ENCODE measurements at places on chromosomes 11 and 22.

- peak; percentile 72 for DNase-seq
Observed at GRCh38 chr11:104609311-104610085, 288.8 kb downstream of the CASP12 start.

DNA sequence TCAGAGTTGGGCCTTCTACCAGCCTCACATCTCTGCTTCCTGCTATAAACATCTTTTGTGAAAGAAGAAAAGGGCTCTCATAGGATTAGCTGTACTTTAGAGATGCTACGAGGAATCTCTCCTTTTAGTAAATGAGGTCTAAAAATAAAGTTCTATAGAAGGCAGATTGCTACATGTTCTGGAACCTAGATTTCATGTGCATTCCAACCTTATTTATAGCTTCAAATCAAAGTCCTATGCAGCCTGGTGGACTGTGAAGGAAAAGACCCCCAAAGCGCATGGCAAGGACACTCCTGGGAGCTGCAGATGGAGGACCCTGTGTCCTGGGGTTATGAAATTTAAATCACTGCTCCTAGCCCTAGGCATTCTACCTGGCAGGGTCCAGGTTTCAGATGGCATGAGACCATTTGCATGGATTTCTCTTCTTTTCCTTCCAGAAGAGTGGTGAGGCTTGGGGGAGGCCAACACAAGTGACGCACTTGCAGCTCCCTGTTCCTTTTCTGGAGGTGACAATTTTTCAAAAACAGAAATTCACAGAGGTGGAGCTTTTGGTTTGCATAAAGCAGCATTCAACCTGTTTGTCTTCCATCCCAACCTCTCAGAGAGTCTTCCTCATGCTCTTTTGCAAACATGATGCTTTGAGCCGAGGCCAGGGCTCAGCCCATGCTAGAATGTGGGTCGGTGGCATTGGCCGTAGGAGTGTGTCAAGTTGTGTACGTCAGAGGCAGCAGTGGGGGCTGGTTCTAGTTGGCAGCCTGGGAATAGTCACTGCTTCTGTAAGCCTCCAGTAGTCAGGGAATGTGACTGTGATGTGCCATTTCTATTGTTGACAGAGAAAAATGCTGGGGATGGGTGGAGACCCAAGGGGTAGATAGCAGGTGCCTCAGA lies 6.3 kb downstream of the CRY2 start:
- DNase-seq = peak; percentile 31

DNA sequence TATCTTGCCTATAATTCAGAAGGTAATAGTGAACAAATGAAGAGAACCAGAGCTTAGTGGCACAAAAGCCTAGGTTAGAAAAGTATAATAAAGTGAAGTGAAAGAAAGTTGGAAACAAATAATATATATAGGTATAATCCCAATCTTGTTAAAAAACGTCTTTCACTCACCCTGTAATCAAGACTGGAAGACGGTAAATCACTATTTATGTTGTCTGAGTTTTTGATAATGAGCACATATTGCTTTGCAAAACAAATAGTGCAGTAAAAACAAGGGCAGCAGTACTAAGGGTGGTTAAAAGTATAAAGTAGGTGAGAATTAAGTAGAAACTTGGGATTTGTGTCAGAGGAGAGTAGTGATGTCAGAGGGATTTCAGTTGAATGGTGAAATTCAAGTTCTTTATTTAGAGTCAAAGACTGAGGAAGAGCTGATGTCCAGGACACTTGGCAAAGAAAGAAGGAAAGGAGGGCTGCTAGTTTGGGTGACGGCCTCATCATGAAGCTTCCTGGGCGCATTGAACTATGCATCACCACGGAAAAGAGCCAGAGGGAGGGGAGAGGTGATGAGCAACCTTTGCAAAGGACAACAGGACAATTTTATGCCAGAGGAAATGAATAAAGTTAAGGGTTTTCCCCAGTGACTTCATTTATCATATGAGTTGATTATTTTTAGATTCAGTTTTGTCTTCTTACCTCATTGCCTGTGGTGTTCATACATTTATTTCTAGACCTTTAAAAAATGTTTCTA lies 11.4 kb downstream of the NCAM1 start:
- DNase-seq = no peak

DNA sequence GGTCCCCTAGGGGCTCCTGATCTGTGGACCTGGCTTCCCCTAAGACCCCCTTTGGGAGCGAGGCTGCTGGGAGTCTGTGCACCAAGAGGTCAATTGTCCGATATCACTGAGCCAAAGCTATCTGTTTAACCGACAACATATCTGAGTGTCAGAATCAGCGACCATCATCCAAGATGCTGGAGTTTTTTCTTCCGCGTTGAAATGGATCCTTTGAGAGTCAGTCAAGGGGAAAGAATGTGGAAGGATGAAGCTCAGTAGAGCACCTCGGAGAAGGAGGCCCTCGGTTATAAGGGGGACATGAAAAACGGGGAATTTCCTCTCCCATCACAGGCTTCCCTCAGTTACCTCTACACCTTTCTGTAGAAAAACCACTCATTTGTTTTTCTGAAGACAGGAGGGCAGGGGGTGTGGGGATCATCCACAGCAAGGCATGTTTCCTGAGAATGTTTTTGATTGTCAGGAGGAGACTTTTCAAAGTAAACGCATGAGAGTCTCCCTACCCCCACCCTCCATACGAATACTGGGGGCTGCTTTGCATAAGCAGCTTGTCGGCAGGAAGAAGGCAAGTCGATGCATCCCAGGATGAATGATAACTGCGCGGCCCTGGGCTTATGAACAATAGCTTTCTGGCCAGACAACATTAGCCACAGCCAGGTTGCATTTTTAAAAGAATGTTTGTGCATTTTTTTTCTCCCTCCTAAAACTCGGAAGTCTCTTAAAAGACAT lies 37.7 kb upstream of the CCND1 start:
- no peak for DNase-seq

DNA sequence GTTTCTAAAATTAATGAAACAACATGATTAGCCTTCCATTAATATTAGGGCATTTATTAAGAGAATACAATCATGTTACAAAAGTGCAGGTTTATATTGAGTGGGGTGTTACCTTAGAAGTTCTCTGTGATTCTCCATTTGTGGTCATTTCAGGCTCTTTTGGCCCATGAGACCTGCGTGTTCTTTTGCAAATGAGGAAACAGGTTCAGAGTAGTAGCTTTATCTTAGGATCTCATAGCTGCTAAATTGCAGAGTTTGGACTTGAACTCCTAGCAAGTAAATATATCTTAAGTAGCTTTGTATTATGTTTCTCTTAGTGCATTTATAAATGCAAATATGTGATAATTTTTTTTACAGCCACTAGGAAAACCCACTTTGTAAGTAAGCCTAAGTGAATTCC lies 18.3 kb downstream of the FAR1 start:
- DNase-seq = no peak

DNA sequence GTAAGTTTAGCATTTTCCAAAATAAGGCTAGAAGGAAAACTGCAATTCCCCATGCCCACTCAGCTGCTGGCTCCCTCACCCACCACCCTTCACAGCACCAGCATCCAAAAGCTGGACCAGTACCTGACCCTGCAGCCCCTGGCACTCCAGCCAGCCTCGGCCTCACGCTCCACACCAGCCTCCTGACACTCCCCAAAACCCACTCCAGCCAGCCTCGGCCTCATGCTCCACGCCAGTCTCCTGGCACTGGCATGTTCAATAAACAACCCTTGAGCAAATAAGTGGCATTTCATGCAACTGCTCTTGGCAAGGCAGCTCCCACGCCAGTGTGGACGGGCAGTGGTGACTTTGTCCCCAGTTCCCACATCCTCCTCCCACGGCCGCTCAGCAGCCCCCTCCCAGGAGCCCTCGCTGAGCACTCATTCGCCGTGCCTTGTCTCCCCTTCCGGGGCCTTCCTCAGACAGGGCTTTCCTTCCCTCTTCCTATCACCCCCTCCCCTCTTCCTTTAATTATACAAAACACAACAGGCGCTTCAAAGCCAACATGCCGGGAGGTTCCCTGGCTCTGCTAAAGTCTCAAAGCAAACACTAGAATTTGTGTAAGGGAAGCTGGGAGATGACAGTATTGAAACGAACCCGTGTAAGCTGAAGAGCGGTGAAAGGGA lies 6.8 kb downstream of the TOLLIP start:
- no peak for DNase-seq

DNA sequence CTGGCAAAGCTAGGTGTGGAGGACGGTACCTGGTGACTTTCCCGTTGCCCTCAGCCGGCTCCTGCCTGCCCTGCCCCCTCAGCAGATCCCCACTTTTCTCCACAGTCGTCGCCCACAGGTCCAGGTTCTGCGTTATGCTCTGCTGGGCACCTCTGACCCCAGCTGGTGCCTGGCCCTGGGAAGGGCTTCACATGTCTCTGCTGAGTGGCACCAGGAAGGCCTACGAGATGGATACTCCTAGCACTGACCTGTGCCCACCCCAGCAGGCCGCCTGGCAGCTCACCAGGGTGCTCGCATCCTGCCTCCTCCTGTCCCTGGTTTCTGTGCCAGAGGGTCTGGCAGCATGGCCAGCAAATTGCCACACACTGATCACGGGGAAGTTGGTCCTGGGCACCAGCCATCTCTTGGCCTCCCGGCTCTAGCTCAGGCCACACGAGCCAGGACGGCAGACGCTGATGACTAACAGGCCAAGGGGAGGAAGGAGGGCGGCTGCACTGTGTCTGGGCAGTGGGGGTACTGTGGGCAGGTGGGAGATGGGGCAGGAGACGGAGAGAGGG lies 13.8 kb downstream of the CARS1 start:
- peak; percentile 49 for DNase-seq

DNA sequence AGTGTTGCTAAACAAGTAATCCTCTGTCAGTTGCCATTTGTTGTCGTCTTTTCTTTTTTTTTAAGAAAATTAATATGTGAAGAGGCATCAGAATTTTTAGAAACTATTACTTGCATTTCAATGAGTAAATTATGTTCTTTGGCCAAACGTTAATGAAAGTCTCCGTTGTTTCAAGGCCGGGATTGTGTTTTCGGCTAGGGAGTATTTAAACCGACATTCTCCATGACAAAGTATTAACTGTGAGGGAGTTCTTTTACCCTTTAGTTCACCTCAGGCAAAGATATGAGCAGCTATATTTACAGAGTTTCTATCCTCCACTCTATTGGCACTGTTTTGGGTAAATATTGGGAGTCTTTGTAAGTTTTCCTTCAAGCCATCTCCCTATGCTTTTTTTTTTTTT lies 668.9 kb downstream of the METTL15 start:
- no peak for DNase-seq

GRCh38 chr22:30695351-30695851 lies 727 bp downstream of the OSBP2 start:
- peak; percentile 29 for DNase-seq

GRCh38 chr22:37765498-37765897 lies 42.2 kb upstream of the GCAT start:
- DNase-seq = no peak

GRCh38 chr22:40377931-40378330 lies 7.5 kb downstream of the SGSM3 start:
- DNase-seq = no peak
